ENCODE measurements at places on chromosomes 1 and 21.
A peak's percentile ranks its signal among the peaks of the same experiment; 100 is the strongest.

- DNase-seq: no peak
These were observed 1.1 kb upstream of the FABP3 start for GRCh38 chr1:31373897-31374486.

DNA sequence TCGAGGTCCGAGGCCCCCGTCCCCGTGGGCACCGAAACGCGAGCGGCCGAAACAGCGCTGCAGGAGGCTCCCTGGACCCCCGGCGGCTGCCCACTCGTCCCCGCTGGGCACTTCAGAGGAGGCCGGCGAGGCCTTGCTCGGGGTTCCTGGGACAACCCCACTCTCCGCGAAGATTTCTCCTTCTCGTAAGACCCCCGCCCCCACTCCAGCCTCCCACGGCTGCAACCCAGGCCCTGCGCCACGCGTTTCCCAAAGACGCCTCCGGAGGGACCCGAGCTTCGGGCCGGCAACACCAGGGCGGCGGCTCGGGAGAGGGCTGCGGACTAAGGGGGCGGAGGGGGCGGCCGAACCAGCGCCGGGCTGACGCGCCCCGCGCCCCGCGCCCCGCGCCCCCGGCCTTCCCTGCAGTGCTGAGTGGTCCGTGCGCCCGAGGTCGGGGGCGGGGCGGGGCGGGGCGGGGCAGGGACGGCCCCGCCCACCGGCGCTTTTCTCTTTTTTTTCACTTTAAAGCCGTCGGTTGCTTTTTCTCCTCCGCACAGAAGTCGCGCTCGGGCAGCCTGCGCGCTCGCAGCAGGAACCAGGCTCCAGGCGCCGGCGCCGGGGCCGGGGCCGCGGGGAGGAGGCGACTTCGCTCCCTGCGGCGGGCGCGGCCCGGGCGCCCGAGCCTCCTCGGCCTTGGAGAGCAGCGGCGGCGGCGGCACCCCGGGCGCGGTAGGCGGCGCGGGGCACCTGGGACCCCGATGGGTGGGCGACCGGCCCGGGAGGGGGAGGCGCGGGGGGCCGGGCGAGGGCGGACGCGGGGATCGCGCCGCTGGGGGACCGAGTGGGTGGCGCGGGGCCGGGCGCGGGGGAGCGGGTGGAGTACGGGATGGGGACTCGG, at the start of gene SPSB1:
Gene SPSB1 (plus strand): TSS at position 534 of the 880 bp plus-strand sequence. CDS start 62,998 bp downstream, outside the sequence.
- DNase-seq: peak; percentile 70

DNA sequence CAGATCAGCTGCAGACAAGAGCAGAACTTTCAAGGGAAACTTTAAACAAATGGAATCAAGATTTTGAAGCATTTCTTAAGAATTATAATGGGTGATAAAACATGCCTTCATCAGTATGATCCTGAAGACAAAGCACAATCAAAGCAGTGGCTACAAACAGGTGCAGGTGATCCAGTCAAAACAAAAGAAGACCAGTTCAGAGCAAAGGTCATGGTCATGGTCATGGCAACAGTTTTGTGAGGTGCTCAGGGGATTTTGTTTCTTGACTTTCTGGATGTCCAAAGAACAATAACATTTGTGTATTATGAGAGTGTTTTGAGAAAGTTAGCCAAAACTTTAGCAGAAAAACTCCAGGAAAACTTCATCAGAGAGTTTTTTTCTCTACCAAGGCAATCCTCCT, 681.7 kb upstream of the PTBP2 start:
- no peak for DNase-seq

DNA sequence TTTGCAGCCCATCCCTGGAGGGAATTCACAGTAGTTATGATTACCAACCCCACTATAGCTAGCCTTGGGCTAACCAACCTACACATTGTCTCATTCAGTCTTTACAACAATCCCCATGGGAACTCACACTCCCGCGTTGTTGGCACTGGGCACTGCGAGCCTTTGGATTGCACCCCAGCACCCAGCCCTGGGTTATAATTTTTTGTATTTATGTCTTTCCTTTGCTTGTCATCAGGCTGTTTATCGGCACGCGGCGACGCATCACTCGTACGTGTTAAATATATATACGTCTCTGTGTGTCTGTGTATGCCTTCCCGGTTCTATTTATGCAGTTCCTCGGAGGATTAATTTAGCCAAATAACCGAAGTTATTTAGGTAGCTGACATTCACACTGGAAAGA, 47.2 kb upstream of the IGSF21 start:
- no peak for DNase-seq

DNA sequence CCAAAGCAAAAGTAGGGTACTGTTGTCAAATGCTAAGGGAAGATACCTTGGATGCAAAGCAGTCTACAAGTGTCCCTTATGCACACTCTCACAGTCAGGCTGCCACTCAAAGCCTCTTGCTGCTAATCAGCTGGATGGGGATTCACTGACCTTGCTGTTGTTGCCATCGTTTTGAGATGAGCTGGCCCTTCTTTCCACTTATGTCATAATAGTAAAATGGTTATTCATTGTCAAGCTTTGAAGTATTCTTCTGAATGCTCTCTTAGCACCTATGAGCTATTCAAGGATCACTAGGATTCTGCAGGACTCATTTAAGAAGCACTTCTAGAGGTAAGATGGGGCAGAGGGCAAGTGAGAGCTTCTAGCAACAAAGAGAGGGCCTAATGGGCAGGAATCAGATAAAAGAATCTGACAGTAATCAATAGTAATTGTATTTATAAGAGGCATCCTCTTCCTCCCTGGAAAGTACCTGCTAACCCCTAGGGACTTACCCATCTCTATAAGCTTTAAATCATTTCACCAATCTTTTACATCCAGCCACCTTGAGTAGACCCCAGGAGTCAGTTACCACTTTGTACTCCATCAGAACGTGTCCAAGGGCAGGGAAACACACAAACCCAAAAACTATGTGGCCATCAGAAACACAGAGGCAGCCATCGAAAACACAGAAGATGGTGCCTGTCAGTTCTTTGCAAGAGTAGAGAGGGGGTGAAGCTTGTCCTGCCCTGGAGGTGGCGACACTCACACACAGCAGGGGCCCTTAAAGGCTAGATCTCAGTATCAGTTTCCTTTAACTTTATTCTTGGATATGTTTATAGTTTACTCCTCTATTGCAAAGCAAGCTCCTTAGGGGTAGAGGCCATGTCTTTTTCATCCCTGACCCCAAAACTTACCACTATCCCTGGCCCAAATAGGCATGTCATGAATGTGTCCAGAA, 103.7 kb upstream of the NFIA start:
- DNase-seq: peak; percentile 62
